ENCODE measurements at places on chromosomes 2 and 18.

- DNase-seq = peak; percentile 35
These were observed 2.5 kb upstream of the ANKRD39 start for GRCh38 chr2:96860065-96861029.

DNA sequence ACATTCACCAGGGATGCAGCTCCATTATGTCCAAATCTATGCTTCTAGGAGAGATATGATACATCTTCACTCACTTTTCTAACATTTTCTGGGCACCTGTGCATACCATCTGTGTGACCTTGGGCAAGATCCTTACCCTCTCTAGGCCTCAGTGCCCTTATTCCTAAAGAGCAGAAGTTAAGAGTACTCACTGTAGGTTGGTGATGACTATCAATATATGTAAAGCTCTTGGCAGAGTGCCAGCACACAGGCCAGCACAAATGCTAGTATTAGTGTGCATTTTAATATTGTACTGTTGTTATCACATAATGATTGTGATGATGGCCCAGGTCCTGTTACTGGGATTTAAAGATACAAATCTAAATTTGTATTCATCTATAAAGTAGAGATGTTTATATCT, 199.2 kb downstream of the RAD51AP2 start:
- DNase-seq = no peak

- no peak for DNase-seq
These were observed 19.0 kb downstream of the CRACDL start for GRCh38 chr2:98917031-98917471.

- no peak for DNase-seq
These were observed 266.2 kb downstream of the TMX3 start for GRCh38 chr18:68448736-68449135.

DNA sequence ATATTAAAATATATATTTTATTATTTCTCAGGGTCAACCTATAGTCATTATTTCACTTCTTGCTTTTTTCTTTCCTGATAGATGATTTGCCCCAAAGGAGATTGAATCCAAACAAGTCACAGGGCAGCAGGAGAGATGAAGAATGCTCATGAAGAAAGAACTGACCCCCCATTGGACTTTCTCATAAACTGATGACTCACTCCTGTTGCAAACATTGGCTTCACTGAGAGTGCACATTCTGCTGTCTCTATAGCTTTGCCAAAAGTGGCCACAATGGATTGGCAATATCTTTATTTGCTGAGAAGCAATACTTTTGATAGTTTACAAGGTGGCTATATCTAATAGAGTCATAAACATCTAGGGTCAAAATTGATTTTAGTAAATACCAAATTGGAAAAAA, 55.9 kb upstream of the ZNF385B start:
- DNase-seq = no peak

DNA sequence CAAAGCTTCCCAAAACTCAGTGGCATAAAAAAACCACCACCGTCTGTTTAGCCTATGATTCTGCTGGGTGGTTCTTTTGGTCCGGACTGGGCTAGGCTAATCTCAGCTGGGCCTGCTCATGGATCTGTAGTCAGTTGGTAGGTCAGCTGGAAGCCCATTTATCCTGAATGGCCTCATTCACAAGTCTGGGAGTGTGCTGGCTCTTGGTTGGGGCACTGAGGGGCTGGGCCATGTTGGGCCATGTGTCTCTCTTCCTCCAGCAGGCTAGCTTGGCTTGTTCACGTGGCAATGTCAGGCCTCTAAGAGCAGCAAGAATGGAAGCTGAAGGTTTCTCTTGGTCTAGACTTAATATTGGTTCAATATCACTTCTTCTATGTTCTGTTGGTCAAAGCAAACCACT, 95.7 kb upstream of the HS6ST1 start:
- DNase-seq = no peak

- DNase-seq = no peak
These were observed 107.3 kb downstream of the TANC1 start for GRCh38 chr2:159075727-159076126.

GRCh38 chr18:62682371-62682770, 33.0 kb upstream of the PHLPP1 start:
- no peak for DNase-seq

GRCh38 chr2:197198890-197199289, 111.7 kb downstream of the ANKRD44 start:
- peak; percentile 94 for DNase-seq

DNA sequence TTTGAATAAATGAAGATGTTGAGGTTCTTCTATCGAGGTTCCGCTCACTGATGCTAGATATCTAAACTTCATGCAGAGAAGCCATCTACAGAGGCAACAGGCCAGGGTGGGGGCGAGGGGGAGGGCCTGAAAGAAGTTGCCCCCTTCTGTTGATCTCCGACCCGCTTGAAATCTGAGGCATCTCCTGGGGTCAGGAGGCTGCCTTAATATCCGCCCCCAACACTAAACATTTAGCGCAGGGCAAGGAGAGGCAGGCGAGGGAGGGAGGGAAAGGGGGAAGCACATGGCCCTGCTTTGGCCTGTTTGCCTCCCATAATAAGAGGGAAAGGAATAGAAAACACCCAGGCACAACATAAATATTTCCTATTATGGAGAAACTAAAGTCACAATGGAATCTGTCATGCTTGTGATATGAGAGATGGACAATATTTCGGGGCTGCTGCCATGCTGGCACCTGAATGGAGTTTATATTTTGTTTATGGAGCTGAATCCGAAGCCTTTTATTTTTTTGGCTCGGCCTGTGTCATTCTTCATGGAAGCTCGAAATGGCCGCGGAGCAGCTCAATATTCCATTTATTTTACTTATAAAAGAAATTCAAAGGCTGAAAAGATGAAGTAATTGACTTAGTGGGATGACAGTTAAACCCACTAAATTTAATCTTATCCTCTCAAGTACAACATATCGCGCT, 221.1 kb downstream of the INSIG2 start:
- DNase-seq = no peak

GRCh38 chr2:119710281-119710680, 31.3 kb downstream of the TMEM177 start:
- DNase-seq = no peak

DNA sequence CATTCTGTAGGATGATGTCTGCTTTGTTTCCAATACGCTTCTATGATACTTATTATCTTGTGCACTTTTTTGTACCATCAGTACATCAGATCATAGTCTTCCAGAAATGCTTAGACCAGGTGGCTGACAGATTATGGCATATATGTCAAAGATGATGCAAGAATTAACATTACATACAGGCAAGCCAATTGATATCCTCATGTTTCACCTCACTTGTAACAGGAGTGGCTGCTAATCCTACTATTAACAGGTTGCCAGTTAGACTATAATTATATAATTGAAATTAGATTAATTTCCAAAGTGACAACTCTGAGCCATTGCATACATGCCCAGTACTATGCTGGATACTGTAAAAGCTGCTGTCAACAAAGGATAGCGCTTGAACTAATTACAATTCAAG, 77.2 kb downstream of the TLK1 start:
- no peak for DNase-seq
